ENCODE measurements at places on chromosomes 7 and 10. TPM values are rescaled to one million over a fixed set of nuclear protein-coding genes. Genes with fewer than 3 reads are reported as not detected.

GRCh38 chr10:72000073-72001032 lies 36.2 kb downstream of the CHST3 start:
- no peak for DNase-seq

DNA sequence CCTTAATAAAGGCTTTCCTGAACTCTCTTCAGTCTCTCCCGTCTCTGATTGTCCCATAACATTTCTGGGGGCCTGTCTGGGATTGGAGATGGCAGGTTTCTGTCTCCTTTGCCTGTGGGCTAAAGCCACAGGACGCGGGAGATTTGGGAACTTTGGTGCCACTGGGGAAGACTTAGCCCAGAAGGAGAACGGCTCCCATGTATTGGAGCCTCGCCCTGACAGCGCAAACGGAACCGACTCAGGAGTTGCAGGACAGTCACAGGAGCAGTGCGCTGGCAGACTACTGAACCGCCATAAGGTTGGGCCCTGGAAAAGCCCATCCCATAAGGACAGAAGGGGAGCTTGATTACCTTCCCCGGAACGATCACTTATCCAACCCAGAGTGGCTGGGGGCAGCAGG lies 7.1 kb upstream of the ZNF33B start:
- DNase-seq, result no peak

GRCh38 chr7:46835556-46835955 lies 746.4 kb downstream of the TNS3 start:
- no peak for DNase-seq

DNA sequence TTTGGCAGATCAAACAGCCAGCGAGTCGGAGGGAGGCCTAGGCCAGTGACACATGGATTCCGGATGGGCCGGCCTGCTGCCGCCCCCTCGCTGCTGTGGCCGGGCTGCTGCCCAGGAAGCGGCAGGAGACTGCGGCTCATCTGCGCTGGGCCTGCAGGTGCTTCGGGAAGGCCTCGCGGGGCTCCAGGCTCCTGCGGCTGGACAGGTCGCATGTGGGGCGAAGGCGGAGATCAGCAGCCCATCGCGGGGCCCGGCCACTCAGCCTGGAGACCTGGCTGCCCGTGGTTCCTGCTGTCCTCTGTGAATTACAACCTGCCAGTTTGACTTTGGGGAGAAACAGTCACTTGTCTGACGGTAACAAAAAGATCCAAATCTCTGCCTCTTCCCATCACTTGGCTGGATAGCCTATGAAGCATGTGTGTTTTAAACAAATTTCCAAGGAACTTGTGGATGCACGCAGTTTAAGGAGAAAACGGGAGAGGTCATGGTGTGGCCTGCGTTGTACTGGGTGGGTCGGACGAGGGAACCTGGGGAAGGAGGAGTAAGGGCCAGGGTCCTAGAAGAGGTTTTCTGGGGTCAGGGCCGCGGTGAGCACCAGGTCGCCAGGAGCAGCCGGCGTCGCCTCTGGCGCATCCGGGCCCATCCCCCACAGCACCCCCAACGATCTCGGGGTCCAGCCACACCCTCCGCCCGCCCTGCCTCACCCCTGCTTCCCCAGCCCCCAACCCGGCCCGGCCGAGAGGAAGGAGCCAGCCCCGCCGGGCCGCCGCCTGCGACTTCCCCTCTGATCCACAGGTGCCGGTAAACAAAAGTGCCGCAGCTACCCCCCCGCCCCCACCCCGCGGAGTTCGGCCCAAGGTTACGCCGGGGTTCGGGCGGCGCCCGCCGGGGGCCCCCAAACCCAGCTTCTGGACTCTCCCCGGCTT lies 1.6 kb downstream of the SPOCK2 start:
- DNase-seq, result no peak

GRCh38 chr7:104536956-104537355 lies 208.6 kb downstream of the LHFPL3 start:
- no peak for DNase-seq

DNA sequence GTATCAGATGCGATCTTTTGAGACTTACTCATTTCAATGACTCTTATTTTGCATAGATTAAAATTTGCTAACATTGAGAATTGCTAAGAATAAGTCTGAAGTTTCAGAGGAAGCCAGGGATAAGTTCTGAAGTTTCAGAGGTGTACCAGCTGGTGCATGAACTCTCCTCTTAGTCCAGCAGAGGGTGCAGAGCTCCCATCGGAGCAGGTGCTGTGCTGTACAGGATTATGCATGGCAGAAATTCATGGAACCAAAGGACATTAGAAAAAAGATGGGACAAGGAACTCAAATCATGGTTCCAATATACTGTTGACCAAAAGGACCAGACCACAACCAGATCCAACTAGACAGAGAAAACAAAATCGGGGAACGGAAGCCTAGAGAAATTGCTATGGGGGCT lies 41.9 kb downstream of the MGAM2 start:
- DNase-seq, result peak; percentile 65

GRCh38 chr7:134440476-134440875 lies 18.4 kb downstream of the AKR1B1 start:
- no peak for DNase-seq

GRCh38 chr10:69335063-69335587 lies 56.8 kb downstream of the HK1 start:
- peak; percentile 66 for DNase-seq

- DNase-seq, result no peak
Observed at GRCh38 chr7:122354656-122355055, 50.1 kb upstream of the FEZF1 start.

GRCh38 chr10:97412891-97413304 lies 11.8 kb upstream of the RRP12 start:
- no peak for DNase-seq

GRCh38 chr10:70296406-70296899 lies 12.6 kb upstream of the NPFFR1 start:
- peak; percentile 83 for DNase-seq

DNA sequence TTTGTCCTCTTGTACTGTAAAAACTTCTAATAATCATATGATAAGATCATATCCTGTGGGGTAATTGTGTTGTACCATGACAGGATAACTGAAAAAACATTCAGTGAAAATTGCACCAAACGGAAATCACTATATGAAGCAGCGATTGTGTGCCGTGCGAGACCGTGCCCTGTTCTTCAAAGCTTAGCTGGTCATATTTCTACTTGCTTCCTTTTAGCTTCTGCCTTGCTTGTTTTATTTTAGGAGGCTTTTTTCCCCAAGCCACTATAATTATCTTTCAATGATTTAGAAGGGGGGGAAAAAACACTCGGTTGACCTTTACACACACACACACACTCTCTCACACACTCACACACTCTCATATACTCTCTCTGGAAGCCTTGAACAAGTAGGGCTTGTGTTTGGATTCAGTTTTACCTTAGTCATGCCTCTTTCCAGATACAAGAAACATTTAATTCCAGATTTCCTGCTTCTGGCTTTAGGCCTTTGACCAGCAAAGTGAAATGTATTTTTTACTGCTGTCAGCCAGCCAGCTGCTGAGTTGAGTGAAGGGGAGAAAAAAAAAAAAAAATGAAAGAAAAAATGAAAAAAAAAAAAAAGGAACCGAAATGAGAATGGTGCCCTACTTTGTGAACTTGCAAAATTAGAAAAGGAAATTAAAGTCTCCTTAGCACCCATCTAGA lies 181.4 kb downstream of the ARID5B start:
- DNase-seq, result peak; percentile 51

GRCh38 chr7:23894892-23895569 lies 185.0 kb downstream of the STK31 start:
- DNase-seq, result no peak

DNA sequence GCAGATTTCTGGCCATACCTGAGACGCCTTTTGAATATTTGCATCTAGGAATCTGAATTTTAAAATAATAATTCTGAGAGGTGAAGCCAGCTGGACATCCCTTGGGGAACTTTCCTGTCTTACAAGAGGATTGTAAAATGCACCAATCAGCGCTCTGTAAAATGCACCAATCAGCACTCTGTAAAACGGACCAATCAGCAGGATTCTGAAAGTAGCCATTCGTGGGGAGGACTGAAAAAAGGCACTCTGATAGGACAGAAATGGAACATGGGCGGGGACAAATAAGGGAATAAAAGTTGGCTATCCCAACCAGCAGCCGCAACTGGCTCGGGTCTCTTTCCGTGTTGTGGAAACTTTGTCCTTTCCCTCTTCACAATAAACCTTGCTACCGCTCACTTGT lies 9.9 kb downstream of the PPIF start:
- no peak for DNase-seq

DNA sequence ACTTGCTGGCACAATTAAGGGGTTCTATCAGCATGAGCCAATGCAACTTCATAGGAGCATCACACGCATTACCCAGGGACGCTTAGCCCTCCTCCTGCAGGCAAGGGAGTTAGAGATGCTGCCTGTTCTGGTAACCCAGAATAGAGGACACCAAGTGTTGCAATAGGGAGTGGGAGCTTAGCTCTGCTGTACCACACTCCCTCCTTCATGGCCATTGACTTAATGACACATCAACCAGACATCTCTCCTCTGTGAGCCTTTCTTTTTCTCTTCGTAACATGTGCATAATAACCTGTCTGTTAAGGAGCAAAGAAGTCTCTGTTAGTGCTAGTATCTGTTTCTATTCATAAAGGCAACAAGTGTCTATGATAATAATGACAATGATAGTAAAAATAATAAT lies 282.4 kb downstream of the SORCS3 start:
- DNase-seq, result no peak

DNA sequence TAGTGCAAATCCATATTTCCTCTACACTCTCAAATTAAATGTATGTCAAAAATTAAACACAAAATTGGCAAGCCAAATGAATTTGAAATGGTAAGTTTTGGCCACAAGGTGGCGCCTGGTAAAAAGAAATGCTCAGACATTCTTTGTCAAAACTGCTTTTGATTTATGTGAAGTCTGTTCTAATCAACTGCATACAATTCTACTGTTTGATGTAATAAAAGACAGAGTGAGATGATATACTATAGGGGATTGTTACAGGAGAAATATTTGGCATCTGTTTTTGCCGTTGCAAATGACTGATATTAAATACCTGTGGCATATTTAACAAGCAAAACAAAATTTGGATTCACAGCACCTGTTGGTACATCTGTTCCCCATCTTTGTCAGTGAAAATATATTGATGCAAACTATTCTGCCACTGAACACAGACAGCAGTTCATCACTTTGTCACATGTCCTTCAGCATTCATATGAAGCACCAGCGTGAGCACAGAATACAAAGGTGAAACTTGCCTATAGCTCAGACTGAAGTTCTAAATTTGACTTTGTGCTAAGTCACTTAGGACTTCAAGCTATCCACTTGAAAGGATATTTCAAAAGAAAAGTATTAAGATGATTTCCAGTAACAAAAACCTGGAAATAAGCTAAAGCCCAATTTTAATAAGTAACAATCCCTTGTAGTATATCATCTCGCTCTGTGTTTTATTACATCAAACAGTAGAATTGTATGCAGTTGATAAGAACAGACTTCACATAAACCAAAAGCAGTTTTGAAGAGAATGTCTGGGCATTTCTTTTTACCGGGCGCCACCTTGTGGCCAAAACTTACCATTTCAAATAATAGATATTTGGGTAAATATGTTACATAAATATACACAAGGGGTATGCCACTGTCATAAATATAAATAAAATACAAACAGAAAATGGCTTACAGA lies 10.2 kb upstream of the CH25H start:
- peak; percentile 86 for DNase-seq

- DNase-seq, result no peak
Observed at GRCh38 chr7:4801839-4802231, 26.4 kb downstream of the AP5Z1 start.

GRCh38 chr10:125693524-125693847 lies 10.5 kb upstream of the TEX36 start:
- no peak for DNase-seq

GRCh38 chr7:521221-522070 lies 1.8 kb upstream of the PDGFA start:
- DNase-seq, result peak; percentile 82

GRCh38 chr7:5533821-5534367 lies 110.3 kb upstream of the TNRC18 start:
- DNase-seq, result no peak

DNA sequence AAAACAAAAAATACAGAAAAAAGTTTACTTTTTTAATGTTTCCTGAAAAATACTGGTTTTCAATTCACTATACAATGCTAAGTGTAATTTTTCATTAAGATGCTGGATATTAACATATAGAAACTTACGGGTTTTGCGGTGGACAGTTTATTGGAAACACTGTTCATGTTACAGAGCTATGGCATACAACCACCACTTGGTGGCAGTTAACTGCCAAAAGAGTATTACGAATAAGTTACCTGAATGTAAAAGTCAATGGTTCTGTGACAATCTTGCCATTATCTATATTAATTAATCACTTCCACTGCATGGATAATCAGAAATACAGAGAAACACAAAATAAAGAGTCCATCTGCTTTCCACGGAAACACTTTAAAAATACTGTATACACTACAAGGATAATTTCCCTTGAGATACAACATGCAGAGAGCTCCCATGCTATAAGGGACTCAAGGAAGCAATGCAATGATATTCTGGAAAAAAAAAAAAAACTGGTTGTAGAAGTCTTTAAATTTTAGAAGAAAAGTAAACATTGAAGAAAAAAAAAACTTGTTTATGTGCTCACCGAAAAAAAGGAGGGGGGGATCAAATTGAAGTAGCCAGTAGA lies 97.0 kb downstream of the TPK1 start:
- DNase-seq, result peak; percentile 45

- DNase-seq, result no peak
Observed at GRCh38 chr7:2263176-2263575, 21.1 kb downstream of the NUDT1 start.

DNA sequence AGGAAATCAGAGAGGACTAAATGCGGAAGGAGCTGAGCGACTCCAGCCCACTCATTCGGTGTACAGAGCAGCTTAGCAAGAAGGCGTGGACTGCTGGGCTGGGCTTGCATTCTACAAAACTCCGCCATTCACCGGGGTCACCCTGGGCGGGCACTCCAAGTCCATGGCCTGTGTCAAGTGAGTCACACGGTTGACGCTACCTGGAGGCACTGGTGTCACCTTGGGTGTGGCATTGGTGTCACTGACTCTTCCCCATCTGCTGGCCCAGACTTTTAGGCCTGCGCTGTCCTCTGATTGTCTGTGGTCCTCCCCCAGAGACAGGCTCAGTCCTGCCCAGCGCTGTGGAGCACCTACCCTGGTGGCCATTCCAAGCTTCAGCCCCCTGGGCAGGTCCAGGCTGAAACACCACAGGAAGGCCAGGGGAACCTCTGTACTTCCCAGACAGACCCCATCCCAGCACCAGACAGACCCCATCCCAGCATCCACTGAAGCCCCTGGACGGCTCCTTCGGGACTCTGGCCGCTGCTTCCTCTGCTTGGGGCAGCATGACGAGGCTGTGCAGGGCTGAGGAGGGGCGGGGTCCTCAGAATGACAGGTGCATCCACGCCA lies 30.6 kb upstream of the CNPY1 start:
- DNase-seq, result peak; percentile 20

Gene GPR37
- total RNA-seq, result 9.7 TPM

Gene RNF32
- total RNA-seq, result 1.9 TPM

Gene ADARB2
- not detected for total RNA-seq

Gene ENTPD7
- total RNA-seq, result 8.5 TPM

Gene OPALIN
- total RNA-seq, result not detected

Gene STEAP1
- 3.4 TPM for total RNA-seq

Gene SLC39A12
- not detected for total RNA-seq

Gene NYAP1
- total RNA-seq, result 0.03 TPM

Gene CPVL
- 5.3 TPM for total RNA-seq

Gene FAM25C
- not detected for total RNA-seq
